ENCODE measurements at places on chromosomes 2 and 18.

DNA sequence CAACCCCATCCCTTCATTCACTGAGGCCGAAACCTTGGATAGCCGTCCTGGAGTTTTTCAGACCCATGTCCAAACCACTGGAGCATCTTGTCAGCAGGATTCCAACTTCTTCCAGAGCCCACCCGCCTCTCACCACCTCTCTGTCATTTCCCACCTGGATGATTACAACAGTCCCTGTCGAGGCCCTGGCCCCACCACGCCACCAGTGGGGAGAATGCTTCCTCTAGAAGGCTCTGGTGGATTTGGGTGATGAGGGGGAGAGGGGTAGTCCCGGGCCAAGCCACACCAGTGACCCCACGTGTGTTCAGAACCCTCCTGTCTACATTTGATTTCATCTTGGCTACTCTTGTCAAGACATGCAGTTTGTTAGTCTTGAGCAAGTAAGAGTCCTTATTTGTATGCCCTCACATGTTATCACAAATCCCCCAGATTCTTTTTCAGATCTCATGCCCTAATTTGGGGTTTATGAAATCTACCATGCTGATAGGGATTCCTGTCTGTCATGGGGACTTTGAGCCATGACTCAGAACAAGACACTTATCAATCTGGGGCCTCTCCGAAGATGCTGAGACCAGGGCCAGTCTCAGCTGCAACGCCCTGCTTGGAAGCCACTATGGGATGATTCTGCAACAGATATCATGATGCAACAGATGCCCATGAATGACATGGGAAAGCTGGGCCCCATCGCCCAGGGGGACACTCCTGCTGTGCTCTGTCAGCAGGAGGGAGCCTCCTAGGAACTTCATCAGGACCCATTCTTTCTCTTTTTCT is 186.1 kb downstream of the ZFP36L2 start:
- no peak for DNase-seq

GRCh38 chr18:3720159-3720558 is 270.2 kb downstream of the TGIF1 start:
- DNase-seq = no peak

DNA sequence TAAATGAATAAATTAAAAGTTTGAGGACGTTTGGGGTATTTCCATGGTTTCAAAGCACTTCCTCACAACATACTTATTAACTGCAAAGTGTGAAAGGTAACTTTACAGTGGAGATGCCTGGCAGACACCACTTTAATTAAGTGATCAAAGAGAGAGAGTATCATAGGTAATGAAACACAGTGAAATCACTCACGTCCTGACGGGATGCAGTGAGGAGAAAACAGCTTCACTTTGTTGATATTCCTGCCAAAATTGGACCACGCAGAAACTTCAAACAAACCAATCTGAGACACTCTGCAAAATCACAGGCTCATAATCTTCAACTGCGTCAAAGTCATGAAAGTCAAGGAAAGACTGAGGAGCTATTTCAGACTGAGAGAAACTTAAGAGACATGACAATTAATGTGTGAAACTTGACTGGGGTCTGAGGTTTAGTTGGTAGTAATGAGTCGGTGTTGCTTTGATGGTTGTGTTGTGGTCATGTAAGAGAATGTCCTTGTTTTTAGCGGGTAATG is 66.0 kb upstream of the ITGB6 start:
- DNase-seq = peak; percentile 18

- DNase-seq = no peak
Observed at GRCh38 chr2:217118559-217119284, 258.9 kb upstream of the TNP1 start.

DNA sequence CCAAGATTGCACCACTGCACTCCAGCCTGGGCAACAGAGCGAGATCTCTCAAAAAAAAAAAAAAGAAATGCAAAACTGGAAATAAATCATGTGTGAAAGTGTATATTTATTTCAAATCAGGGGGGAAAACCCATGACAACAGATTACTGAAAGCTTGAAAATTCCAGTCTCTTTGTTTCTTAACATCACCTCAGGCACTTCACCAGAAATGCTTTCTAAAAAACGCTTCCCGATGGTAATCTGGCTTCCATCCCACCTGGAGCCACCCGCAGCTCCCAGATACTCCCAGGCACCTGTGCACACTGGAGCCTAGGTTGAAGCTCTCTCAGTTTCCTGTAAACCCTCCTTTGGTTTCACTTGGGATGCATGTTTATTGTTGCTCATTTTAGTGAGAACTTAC is 7.2 kb upstream of the ITGB6 start:
- no peak for DNase-seq

DNA sequence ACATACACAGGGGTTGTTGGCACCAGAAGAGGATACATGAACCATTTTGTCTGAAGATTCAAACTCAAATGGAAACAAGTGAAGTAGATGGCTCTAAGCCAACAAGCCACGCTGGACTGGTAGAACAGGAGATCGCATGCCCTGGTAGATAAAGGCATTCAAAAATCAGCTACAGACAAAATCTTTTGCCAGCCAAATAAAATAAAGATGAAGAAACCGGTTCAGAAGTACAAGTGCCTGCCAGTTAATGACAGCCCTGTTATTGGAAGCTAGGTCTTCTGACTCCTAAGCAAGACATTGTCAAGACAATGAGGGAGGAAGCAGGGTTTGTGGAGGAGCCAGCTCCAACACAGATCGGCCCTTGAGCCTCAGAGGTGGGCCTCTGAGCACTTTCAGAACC is 52.3 kb downstream of the EHD3 start:
- DNase-seq = no peak

GRCh38 chr2:217707131-217707611 is 295.6 kb downstream of the TNS1 start:
- DNase-seq = no peak

DNA sequence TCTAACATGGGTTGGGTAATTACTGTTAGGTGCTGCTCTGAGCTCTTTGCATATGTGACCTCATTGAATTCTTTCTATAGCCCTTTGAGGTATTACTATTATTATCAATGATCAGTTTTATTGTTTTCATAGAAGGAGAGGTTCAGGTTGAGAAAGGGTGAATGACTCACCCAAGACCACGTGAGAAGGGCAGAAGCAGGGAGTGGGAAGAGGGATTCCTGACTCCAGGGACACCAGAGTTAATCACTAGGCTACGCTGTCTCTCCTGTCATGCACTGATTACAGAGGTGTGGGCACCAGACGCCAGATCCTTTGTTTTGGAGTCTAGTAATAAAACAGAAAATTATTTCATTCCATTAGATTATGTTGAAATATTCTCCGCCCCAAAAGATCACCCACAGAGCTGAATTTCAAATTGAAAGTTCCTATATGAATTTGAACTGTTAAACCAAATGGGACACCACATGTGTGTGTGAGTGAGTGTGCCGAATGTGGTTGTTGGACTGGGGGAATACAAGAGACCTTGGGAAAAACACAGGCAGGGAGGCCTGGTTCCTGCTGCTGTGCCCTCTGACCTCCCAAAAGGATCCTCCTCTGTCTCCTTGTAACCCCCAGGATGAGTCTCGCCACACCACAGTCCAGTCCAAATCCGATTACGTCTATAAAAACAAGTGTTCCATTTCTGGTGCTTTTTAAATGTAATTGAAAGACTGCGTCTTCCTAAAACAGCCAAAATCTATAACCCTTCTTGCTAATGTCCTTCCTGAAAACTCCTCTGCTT is 215.4 kb downstream of the ZNF521 start:
- DNase-seq = no peak

GRCh38 chr18:31241900-31242409 is 76.0 kb upstream of the DSG1 start:
- no peak for DNase-seq

- DNase-seq = no peak
Observed at GRCh38 chr2:214066862-214067261, 344.0 kb upstream of the VWC2L start.

GRCh38 chr2:30048636-30049175 is 98.1 kb upstream of the YPEL5 start:
- DNase-seq = no peak

DNA sequence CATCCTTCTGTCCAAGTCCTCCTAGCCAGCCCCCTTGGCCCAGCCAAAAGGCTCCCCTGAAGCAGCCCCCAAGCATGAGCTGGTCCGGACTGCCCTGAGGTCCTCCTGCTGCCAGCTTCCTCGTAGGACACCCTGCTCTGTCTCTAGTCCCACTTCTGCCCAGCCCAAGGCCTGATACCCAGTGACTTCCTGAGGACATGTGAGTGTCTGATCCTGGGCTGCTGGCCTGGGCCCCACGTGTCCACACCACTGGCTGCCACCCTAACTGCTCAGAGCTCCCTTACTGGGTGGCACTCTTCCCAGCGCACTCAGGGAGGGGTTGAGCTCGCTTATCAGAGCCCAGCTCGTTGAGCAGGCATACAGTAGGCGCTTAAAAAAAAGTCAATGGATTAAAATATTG is 34.4 kb upstream of the PDIA6 start:
- no peak for DNase-seq

DNA sequence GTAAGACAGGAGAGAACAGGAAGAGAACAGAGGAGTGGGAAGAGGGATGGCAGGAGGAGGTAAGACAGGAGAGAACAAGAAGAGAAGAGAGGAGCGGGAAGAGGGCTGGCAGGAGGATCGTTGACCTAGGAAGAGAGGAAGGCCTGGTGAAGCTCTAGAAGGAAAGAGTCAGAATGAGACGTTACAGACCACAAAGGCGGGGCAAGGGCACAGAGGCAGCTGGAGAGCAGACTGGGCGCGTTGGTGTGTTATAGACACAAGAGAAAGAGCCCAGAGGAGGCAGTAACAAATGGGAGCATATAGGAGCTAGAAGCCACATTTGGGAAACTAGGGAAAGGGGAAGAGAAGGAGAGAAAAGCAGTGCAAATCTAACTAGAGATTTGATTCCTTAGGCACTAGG is 26.6 kb downstream of the PTRHD1 start:
- peak; percentile 8 for DNase-seq

DNA sequence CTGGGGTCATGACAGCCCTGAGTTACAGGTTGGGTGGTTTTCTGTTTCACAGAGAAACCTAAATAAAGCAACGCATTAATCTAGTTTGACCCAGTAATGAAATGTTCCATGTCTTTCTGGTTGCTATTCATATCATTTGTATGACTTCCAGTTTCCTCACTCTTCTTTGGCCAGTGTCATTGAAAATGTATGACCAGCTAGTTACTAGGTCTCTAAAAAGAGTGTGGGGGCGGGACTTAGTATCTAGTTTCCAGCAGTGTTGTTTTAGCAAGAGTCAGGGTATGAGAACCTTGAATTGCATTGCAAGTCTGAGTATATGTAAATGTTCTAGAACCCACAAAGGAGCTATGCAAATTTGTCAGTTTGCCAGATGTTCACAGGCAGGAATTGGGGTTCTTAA is 47.7 kb downstream of the SLC9A2 start:
- no peak for DNase-seq

DNA sequence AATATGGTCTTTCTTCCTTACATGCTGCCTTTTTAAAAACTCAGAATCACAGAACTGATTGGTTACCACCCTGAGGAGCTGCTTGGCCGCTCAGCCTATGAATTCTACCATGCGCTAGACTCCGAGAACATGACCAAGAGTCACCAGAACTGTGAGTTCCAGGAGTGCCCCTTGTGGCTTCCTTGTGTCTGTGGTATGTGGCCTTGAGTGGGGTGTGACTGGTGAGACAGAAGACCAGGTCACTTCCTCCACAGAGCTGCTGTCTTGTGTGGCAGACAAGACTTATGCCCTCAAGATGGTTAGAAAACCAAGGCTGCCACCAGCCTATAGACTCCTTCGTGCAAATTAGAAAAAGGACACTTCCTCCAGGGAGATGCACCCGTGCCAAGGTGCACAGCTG is 72.6 kb downstream of the EPAS1 start:
- no peak for DNase-seq

GRCh38 chr2:174678395-174678794 is 80.8 kb upstream of the WIPF1 start:
- DNase-seq = no peak

- no peak for DNase-seq
Observed at GRCh38 chr2:219405451-219405850, 12.7 kb upstream of the DES start.

DNA sequence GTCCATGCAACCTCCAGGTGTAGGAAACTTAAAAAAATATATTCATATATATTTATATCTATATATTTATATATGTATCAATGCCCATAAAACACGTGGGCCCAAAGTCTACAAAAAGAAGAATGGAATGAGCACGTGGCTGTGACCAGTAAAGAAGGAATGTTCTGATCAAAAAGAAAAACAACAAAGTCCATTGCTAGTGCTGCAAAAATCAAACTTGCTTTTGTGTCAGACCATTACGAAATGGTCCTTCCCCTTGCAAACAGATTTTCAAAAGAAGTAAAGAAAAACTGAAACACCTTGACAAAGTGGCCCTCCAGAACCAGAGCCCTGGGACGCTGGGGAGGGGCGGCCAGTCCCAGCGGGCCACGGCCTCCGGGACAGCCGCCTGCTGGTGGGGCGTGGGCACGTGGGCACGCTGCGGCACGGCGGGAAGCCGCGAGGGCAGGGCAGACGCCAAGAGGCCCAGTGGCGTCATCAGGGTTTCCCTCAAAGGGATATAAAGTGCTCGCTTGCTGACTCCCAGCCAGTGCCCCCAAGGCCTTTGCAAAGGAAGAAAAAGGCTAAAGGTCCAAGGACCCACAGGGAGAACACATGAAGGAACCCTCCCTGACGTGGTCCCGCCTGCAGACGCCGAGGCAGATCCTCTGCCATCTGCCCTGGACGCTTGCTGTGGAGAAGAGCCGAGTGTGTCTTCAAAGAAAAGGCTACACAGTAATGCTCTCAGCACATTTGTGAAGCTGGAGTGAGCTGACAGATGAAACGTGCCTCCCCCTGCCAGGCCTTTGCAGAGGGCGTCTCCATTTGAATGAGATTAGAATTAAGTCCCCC is 201.8 kb downstream of the TWIST2 start:
- no peak for DNase-seq

- no peak for DNase-seq
Observed at GRCh38 chr18:40608226-40608625, 1346.8 kb upstream of the PIK3C3 start.

DNA sequence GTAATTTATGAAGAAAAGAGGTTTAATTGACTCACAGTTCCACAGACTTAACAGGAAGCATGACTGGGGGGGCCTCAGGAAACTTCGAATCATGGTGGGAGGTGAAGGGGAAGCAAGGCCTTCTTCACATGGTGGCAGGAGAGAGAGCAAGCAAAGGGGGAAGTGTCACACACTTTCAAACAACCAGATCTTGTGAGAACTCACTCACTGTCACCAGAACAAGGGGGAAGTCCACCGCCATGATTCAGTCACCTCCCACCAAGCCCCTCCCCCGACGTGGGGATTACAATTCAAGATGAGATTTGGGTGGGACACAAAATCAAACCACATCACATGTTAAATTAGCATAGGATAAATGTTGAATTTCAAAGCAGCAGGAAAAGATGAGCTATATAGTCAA is 56.2 kb downstream of the STRADB start:
- DNase-seq = peak; percentile 20

- no peak for DNase-seq
Observed at GRCh38 chr2:229037621-229038020, 233.5 kb downstream of the PID1 start.

GRCh38 chr2:157480182-157480961 is 36.5 kb upstream of the CYTIP start:
- peak; percentile 77 for DNase-seq

All from stimulated activated CD4-positive, alpha-beta T cell treated with anti-CD3 and anti-CD28 coated beads, Interleukin-1b, Interleukin-23, amount 100 ng/mL, for 48 hours (primary cell).